WTC11 (cell line): ENCODE measurements at places on chromosomes 6 and 20. TPM values are rescaled to one million over a fixed set of nuclear protein-coding genes. Genes with fewer than 3 reads are reported as not detected.
A peak's percentile ranks its signal among the peaks of the same experiment; 100 is the strongest.

DNA sequence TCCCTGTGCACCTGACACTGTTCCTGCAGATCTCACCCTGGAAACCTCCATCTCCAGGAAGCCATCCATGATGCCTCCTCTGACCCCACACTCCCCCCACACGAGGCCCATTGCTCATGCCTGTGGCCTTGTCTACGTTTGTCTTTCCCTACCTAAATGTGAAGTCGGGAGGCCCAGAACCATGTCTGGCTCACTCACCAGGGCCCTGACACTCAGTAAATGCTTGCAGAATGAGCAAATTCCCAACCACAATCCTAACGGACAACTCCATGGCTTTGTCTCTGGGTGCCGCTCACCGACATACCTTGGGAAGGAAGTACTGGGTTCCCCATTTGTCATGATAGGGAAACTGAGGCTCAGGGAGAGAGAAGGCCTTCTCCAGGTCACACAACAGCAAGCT, 7.3 kb downstream of the PEDS1 start:
- no peaks in the 10 kb centered on the region for H3K27me3 ChIP-seq
- no peak for DNase-seq
- no peak overlapping the region for H3K4me3 ChIP-seq
- peak overlapping the region; percentile 93 for H3K27ac ChIP-seq

DNA sequence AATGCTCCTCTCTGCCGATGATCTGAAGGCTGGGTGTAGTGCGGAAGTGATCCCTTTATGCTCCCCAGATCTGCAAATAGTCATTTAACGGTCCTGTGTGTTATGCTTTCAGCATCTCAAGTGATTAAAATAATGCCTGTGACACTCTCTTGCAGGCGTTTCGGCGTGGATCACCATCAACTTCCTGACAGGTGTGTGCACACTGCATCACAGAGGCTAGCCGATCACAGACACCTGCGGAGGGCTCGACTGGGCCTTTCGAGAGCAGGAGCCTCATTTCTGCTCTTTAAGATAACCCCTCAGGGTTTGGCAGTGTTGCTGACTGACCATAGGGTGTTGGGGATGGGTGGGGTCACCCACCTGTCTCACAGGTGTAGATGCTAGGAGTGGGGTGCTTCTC, 20.0 kb downstream of the ENTPD6 start:
- no peaks in the 10 kb centered on the region for H3K4me1 ChIP-seq
- no peak overlapping the region for H3K4me3 ChIP-seq
- DNase-seq: no peak
- H3K27ac ChIP-seq: no peak overlapping the region

OLIG3 gene
- 1.8 to 5.4 TPM (median 2.2 TPM) in 3 replicates for total RNA-seq

DNA sequence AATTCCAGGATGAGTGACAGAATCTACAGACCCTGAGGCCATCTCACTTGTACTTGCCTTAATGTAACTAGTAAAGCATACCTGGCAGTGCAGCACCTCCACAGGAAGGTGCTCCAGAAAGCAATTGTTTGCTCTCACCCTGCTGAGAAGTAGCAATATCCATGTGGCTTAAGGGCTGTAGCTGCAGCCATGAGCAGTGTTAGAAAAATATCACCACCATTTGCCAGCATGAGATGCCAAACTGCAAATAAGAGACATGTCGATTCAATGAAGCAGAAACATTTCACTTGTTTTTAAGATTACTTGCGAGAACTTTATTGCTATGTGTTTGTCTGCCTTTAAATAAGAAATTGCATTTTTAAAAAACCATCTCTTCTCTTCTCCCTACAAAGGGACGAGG, 151.5 kb downstream of the PRL start:
- no peak for DNase-seq
- peaks cover 67% of the 10 kb centered on the region for H3K4me1 ChIP-seq
- no peaks in the 10 kb centered on the region for H3K36me3 ChIP-seq

DNA sequence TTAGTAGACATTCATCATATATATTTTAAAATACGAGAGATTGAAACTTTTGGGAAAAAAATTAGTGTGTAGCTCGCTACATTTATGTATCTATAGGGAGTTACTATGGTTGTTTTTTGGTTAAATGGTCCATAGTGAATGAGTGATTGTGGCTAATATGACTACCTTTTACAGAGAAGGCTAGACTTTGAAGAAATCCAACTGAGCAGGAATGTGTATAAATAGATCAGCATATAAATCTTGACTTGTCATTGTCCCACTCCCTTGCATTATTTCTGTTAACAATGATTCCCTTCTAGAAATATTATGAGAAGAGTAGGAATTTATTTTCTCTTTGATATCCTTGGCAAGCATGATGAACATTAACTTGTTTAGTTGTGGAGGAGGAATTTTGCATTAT, 737.8 kb upstream of the MAP3K7 start:
- no peak for DNase-seq
- no peak overlapping the region for H3K4me3 ChIP-seq
- 0 out of 2 replicates have a peak, but pooled peaks cover 4% of the 10 kb centered on the region for H3K4me1 ChIP-seq
- no peaks in the 10 kb centered on the region; the same call in 1 of the 2 replicates for H3K27me3 ChIP-seq
- H3K36me3 ChIP-seq: no peaks in the 10 kb centered on the region

C6orf163 gene
- 1.2 to 2.0 TPM (median 1.9 TPM) in 3 replicates for total RNA-seq

- DNase-seq: no peak
- peaks cover 4% of the 10 kb centered on the region; the same call in 1 of the 2 replicates for H3K4me1 ChIP-seq
- H3K27me3 ChIP-seq: no peaks in the 10 kb centered on the region; the same call in 1 of the 2 replicates
- H3K36me3 ChIP-seq: peaks cover 4% of the 10 kb centered on the region; the same call in 1 of the 2 replicates
- H3K27ac ChIP-seq: no peak overlapping the region; the same call in 1 of the 2 replicates
These were observed 597 bp upstream of the HINT3 start for GRCh38 chr6:125955973-125956372.

SNAP91 gene
- 0.70 to 1.2 TPM (median 1.1 TPM) in 3 replicates for total RNA-seq

NELFCD gene
- total RNA-seq: 53.0 to 66.9 TPM (median 57.6 TPM) in 3 replicates

DNA sequence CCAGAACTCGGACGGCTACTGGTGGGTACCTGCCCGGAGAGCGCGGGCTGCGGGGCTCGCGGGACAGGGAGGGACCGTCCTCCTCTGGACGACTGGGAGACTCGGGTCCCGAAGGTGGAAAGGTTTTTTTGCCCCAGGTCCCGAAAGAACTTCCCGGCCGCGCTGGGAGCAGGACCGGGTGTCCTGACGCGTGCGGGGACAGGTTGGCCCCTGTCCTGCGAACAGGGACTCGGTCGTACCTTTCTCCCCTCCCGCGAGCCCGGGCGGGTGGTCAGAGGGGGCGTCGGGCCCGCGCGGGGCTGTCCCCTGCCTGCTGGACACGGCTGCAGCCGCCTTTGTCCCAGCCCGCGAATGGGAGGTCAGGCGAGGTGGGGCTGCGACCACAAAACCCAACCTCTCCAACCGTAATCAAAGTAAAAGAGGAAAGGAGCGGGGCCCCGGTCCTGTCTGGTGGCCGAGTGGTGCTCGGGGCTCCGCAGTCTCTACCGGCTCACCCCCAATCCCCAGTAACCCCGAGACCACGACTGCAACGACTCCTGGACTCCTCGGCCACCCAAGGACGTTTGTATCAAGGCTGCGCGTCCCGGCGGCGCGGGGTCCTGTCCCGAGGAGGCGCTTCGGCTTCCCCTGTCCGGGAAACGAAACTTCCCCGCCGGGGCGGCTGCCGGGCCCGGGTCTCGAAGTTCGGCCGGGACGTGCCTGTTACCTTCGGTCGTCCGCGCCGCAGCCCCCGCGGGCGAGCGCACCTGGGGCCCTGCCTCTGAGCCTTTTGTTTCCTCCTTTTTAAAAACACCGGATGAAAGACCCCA, 798 bp downstream of the DSP start:
- peaks cover 36% of the 10 kb centered on the region for H3K27me3 ChIP-seq
- H3K4me1 ChIP-seq: peaks cover 43% of the 10 kb centered on the region
- peak overlapping the region; percentile 57; the same call in 1 of the 2 replicates for H3K27ac ChIP-seq
- no peaks in the 10 kb centered on the region for H3K36me3 ChIP-seq
- peak; percentile 69 for DNase-seq
- H3K4me3 ChIP-seq: peak overlapping the region; percentile 88

DNA sequence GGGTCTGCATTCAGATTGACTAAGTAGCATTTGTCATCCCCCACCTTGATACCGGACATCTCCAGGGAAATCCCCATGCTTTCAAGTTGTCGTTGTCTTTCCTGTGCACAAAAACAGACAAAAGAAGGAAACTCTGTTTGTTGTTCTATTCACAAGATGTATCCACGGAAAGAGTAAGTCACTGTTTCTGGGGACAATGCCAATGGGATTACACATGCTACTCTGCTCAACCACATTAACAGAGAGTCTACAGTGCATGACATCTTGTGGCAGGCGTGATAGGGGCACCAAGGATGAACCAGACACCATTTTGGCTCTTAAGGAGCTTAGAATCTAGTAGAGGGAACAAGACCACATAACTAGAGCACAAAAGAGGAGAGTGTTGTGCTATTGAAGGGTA, 124.4 kb upstream of the NUP153 start:
- no peak overlapping the region for H3K27ac ChIP-seq
- no peaks in the 10 kb centered on the region for H3K4me1 ChIP-seq
- DNase-seq: no peak
- H3K36me3 ChIP-seq: peaks cover 41% of the 10 kb centered on the region

DNA sequence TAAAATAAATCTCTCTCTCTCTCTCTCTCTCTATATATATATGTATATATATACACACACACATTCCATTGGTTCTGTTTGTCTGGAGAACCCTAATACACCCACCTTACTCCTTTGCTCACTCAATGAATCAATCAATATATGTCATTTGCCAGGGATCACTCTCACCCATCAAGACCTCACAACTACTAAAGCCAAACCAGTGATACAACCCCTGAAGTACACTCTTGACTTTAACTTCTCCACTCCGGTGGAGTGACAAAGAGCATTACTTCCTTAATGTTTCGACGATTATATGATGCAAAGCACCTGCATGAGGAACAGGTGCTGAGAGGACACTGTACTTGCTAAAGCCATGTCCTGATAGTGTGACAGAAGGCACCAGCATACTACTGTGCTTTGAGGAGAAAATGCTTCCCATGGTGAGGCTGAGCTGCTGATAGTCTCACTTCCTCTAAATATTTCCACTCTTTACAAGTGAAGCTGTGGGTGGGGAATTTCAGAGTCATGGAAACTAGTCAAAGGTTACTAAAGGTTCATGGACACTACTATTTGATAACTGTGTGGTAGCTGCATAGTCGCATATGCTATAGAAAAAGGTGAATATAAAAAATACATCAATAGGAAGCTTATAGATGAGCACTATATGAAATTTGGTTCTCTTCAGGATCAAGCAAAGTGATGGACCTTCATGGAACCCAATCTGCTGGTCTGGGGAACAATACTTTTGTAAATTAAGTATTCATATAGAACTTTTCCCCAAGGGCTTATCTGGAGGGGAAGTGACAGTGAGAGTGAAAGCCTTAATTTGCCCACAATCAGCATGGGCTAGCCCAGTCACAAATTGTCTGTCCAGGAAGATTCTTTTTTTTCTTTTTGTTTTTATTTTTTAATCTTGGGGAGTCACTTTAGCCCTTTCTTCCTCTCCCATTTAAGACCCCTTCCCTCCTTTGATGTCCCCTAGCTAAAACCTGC, 141.9 kb upstream of the NEDD9 start:
- H3K27ac ChIP-seq: no peak overlapping the region
- peaks cover 15% of the 10 kb centered on the region for H3K36me3 ChIP-seq
- H3K27me3 ChIP-seq: no peaks in the 10 kb centered on the region

GRCh38 chr6:110635096-110635495, 158.7 kb upstream of the SLC22A16 start:
- H3K27ac ChIP-seq: peak overlapping the region; percentile 42; the same call in 1 of the 2 replicates
- no peak for DNase-seq
- H3K4me1 ChIP-seq: peaks cover 5% of the 10 kb centered on the region
- no peak overlapping the region for H3K4me3 ChIP-seq
- no peaks in the 10 kb centered on the region for H3K36me3 ChIP-seq
- H3K27me3 ChIP-seq: no peaks in the 10 kb centered on the region

DNA sequence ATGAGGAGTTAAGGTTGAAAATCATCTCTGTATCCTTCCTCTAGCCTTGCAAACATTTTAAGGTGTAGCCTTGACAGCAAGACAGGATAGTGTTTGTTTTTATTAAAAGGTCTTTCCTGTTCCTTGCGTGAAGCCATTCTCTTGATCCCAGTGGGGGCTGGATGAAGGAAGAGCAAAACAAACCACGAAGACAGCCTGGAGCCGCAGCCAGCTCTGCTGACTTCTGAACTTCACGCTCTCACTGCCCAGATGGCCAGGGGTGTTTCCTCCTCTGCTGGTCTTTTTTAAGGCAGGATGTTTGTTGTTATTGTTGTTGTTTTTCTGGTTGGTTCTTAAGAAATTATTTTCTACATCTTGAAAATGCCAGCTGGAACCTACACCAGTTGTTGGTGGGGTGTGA, 156.4 kb downstream of the MTHFD1L start:
- DNase-seq: no peak
- no peak overlapping the region for H3K4me3 ChIP-seq
- H3K27me3 ChIP-seq: no peaks in the 10 kb centered on the region
- peak overlapping the region; percentile 80 for H3K27ac ChIP-seq

DNA sequence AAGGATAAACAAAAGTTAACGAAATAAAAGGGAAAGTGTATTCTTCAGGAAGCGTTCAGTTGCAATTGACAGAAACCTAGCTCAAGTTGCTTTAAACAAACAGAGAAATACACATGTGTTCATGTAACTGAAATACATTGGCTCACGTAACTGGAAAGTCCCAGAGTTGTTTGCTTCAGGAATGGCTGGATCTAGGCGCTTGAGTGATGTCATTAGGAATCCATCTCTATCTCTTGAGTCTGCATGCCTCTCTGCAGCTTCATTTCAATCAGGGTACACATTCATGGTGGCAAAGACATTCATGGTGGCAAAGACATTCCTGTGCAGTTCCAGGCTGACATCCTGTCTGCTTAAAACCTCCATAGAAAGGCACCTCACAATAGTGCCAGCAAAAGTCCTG, 45.4 kb upstream of the EYA2 start:
- H3K4me3 ChIP-seq: no peak overlapping the region
- H3K4me1 ChIP-seq: no peaks in the 10 kb centered on the region
- no peaks in the 10 kb centered on the region for H3K27me3 ChIP-seq
- no peaks in the 10 kb centered on the region for H3K36me3 ChIP-seq
- no peak for DNase-seq

- no peaks in the 10 kb centered on the region for H3K36me3 ChIP-seq
- H3K27ac ChIP-seq: no peak overlapping the region
- no peak overlapping the region for H3K4me3 ChIP-seq
- H3K4me1 ChIP-seq: peaks cover 16% of the 10 kb centered on the region
These were observed 61.9 kb upstream of the MBOAT1 start for GRCh38 chr6:20274137-20274536.

- H3K4me1 ChIP-seq: no peaks in the 10 kb centered on the region
- no peaks in the 10 kb centered on the region for H3K36me3 ChIP-seq
- DNase-seq: no peak
- H3K27ac ChIP-seq: no peak overlapping the region
- no peaks in the 10 kb centered on the region for H3K27me3 ChIP-seq
These were observed 60.5 kb upstream of the MLIP start for GRCh38 chr6:54050750-54051149.

DNA sequence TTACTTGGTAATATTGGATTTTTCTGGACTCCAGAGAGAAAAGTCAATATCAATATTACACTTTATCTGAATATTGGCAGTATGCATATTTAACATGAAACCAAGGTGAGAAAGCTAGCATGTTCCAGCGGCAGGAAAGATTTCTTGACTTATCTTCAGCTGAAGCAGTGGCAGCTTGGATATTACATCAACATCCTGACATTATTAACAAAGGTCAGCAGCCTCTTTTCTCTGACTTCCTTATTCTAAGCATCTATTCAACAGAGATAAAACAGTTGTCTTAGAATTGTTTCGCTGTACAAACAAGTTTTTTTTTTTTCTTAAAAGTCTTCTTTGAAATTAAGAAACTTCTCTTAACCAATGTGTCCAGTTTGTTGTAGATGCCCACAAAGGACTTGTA, 11.8 kb downstream of the DCBLD1 start:
- H3K4me3 ChIP-seq: no peak overlapping the region
- H3K36me3 ChIP-seq: no peaks in the 10 kb centered on the region
- no peaks in the 10 kb centered on the region for H3K27me3 ChIP-seq
- DNase-seq: no peak

- DNase-seq: no peak
- no peaks in the 10 kb centered on the region for H3K27me3 ChIP-seq
- H3K4me3 ChIP-seq: no peak overlapping the region
- H3K4me1 ChIP-seq: no peaks in the 10 kb centered on the region
- H3K27ac ChIP-seq: no peak overlapping the region
- no peaks in the 10 kb centered on the region for H3K36me3 ChIP-seq
These were observed 85.6 kb upstream of the CARMIL1 start for GRCh38 chr6:25193460-25194171.
